ENCODE measurements at places on chromosomes 16 and 17.

DNA sequence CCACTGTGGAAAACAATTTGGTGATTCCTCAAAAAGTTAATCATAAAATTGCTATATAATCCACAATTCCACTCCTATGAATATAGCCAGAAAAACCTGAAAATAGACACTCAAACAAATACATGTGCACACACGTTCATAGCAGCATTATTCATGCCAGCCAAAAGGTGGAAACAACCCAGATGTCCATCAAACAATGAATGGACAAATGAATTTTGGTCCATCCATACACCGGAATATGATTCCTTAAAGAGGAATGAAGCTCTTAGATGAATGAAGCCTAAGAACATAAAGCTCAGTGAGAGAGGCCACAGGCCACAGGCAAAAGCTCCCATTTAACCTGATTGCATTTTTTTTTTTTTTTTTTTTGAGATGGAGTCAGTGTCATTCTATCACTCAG, 114.6 kb upstream of the TNRC6C start:
- no peak for DNase-seq

- no peak for DNase-seq
Observed at GRCh38 chr17:7179317-7180254, at the start of gene ASGR1. Gene ASGR1 (minus strand): TSS chr17:7179370. CDS start chr17:7178563, 807 bp downstream.

GRCh38 chr17:298791-299450, 53.7 kb downstream of the RPH3AL start:
- no peak for DNase-seq

- DNase-seq, result no peak
Observed at GRCh38 chr17:34841467-34841866, 119.8 kb downstream of the CCT6B start.

DNA sequence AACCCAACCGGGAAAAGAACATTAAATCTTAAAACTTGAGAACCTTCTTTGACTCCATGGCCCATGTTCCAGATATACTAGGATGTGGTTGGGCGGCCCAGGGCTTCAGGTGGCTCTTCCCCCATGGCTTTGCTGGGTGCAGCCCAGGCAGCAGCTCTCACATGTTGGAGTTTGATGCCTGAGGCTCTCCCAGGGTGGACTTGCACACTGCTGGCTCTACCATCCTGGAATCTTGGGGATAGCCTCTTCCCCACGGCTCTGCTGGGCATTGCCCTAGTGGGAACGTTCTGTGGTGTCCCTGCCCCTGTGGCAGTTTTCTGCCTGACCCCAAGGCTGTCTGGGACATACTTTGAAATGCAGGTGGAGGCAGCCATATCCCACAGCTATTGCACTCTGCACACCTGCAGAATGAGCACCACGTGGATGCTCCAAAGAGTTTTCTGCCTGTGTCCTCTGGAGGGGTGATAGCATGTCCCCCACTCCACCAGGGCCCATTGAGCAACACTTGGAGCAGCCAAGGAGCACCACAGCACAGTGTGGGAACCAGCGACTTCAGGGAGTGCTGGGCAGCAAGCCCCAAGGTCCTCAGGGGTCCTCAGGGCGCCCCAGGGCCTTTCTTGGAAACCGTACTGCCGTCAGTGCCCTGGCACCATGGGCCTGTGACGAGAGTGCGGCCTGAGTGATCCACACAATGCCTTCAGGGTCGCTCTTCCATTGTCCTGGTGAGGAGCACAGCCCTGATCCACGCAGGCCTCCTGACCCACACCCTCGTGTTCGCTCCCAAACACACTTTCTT, 70.8 kb downstream of the GOSR1 start:
- no peak for DNase-seq

Measured in GDM1 (cell line).